ENCODE measurements at places on chromosomes 1 and 21.

- DNase-seq, result no peak
These were observed 251.7 kb upstream of the DPYD start for GRCh38 chr1:98172578-98172977.

DNA sequence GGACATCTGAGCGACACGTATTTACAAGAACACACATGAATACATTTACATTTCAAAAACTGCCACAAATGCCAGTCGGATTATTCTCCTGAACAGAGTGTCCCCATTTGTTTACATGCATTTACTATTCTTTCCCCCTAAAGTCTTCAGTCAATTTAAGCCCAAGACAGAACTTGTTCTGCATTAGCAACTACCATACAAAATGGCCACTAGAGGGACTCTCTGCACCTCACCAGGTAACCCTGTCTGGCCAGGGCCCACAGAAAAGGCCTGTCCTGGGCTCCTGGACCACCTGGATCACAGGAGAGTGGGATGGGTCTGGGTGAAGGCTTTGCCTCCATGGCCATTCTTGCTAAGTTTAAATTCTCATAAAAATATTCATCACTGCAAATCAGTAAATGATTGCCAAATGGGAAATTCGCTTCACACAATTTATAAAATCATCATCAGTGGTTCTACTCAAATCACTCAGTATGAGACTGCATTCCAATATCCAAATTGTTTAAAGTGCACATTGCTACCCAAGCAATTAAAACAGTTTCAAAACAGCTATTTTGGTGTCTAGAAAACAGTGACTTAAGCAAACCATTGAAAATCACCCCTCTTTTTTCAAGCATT, 12.5 kb upstream of the GUCA2A start:
- DNase-seq, result no peak

- peak; percentile 13 for DNase-seq
These were observed 34.6 kb upstream of the SLC45A1 start for GRCh38 chr1:8283058-8283884.

- no peak for DNase-seq
These were observed 86.5 kb upstream of the IPO9 start for GRCh38 chr1:201742476-201742875.

GRCh38 chr1:31798086-31798432, 17.8 kb downstream of the SPOCD1 start:
- DNase-seq, result no peak

DNA sequence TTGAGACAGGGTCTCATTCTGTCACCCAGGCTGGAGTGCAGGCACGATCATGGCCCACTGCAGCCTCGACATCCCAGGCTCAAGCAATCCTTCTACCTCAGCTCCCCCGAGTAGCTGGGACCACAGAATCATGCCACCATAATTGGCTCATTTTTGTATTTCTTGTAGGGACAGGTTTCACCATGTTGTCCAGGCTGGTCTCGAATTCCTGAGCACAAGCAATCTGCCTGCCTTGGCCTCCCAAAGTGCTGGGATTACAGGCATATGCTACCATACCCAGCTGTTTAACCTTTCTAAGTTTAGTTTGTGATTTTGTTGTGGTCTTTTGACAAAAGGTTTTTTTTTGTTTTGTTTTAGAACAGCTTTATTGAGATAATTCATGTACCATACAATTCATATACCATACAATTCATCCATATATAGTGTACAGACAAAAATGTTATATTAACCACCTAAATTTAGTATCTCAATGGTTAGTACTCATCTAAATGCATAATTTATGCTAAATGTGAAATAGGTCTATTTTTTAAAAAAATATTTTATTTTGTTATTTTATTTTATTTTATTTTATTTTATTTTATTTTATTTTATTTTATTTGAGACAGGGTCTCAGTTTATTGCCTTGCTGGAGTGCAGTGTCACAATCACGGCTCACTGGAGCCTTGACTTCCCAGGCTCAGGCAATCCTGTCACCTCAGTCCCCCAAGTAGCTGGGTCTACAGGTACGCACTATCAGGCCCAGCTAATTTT, 8.9 kb downstream of the ZMPSTE24 start:
- DNase-seq, result no peak

DNA sequence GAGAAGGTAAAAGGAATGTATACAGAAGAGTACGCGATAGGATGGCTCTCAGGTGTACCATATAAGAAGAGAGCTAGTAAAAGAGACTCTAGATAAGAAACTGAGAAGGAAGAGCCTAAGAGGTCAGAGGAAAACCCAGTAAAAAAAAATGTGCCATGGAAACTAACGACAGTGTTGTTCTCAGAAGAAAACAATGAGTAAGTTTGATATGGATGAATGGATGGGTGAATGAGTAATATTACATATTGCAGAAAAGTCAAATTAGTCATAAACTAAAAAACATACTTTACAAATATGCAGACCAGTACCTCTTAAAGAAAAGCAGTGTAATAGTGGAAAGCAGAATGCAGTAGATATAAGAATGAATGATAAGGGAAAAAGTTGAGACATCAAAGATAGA, 316.2 kb downstream of the HMCN1 start:
- no peak for DNase-seq

- DNase-seq, result no peak
These were observed 6.7 kb downstream of the KYAT3 start for GRCh38 chr1:88985692-88986091.

GRCh38 chr1:109837852-109838570, 72.6 kb upstream of the CSF1 start:
- DNase-seq, result no peak

- DNase-seq, result no peak
These were observed 335.3 kb downstream of the ASTN1 start for GRCh38 chr1:176829261-176829660.

DNA sequence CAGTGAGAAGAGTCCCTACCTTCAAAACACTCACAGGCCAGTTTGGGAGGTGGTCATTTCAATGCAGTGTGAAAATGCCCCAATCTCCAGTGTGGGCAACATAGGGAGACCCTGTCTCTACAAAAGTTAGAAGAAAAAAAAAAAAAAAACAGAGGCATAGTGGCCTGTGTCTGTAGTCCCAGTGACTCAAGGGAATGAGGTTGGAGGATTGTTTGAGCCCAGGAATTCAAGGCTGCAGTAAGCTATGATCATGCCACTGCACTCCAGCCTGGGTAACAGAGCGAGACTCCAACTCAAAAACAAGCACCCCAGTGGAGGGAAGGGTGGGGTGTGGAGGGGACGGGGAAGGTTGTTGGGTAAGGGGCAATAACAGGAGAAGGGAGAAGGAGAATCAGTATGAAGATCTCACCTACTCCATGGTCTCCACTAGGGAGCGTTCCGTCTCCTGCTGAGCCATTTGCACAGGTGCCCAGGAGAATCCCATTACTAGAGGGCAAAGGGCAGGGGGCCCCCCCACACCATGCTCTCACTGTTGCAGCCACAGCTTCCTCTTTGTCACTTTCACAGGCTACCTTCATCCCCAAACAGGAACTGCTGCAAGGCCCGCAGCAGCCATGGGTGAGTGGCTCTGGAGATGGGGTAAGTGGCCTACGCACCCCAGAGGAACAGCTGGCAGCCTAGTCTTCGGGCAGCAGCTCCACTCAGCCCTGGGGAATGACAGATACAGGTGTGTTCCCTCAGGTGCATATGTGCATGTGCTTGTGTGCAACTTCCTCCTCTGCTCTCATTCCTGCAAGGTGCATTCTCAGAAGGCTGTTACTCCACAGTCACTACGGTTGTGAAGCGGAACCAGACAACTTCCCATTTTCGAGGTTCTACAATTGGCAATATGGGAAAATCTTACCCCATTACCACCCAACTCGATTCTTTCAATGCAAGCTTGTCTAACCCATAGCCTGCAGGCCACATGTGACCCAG, 87.9 kb upstream of the LYST start:
- DNase-seq, result no peak

GRCh38 chr1:66439031-66439740, 94.8 kb upstream of the SGIP1 start:
- no peak for DNase-seq

- DNase-seq, result no peak
These were observed 426.3 kb upstream of the ADGRL2 start for GRCh38 chr1:81374481-81374880.

DNA sequence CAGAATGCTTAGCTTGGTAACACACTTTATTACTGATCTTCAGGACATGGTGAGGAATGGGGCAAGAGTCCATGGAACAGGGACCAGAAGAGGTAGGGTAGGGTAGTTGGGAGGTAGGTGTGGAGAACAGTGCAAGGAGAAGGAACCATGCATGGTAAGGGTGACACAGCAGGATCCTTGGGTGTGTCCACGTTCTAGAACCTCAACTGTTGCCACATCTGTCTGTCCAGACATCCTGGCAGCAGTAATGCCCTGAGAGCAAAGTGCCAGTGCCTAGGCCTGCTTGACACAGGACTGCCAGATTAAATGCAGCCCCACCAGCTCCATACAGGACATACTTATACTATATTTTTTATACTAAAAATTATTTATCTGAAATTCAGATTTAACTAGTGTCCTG, 13.9 kb downstream of the DMAP1 start:
- no peak for DNase-seq

- DNase-seq, result no peak
These were observed 206.8 kb downstream of the SLC45A1 start for GRCh38 chr1:8524627-8525157.

GRCh38 chr1:152481869-152482664, 28.5 kb upstream of the LCE5A start:
- DNase-seq, result no peak

GRCh38 chr1:233424779-233425178, 97.3 kb downstream of the MAP3K21 start:
- DNase-seq, result no peak

GRCh38 chr1:57868908-57869307, 445.0 kb upstream of the DAB1 start:
- no peak for DNase-seq
